ENCODE measurements at places on chromosomes 4 and X.

DNA sequence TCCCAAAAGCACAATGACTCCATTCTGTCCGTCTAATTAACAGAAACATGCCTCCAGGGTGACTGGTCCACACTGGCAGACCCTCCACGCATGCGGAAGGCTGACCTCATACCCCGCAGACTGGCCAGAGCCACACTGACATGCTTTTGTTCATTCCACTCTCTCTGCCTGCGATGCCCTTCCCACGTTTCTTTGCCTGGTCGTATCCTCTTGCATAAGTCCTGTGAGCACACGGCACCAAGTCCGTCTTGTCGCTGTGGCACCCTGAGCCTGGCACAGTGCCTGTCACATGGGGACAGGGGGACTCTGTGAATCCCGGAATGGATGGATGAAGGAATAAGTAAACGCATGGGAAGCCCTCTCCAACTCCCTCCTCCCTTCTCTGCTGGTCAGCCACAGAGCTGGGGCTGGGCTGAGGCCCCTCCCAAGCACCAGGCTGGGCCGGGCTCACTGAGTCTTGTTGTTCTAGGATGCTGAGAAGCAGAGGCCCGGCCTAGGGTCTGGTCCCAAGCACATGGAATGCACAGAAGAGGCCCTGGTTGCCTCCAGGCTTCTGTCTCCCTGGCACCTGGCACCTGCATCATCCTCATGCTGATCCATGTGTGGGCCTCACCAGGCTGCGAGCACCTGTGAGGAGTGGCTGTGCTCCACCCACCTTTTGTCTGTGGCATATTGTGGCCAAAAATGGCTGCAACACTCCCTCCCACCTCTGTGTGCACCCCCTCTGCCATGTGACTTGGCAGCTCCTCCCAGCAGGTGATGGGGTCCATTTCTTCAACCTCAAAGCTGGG lies 38.9 kb upstream of the C4orf50 start:
- no peak for DNase-seq

GRCh38 chr4:169098532-169098931 lies 88.5 kb upstream of the CBR4 start:
- no peak for DNase-seq

GRCh38 chrX:150530821-150531220 lies 37.6 kb upstream of the MTM1 start:
- no peak for DNase-seq

GRCh38 chrX:139877710-139878414 lies 55.0 kb downstream of the ATP11C start:
- no peak for DNase-seq

- DNase-seq, result no peak
Observed at GRCh38 chrX:46317163-46317562, 228.1 kb downstream of the ZNF674 start.

GRCh38 chr4:139419388-139419914 lies 34.5 kb upstream of the RAB33B start:
- DNase-seq, result peak; percentile 84

- DNase-seq, result peak; percentile 34
Observed at GRCh38 chr4:104493081-104493831, 1.4 kb downstream of the CXXC4 start.

Data from MM.1S (cell line).